ENCODE measurements at places on chromosomes 13 and 19. TPM values are rescaled to one million over a fixed set of nuclear protein-coding genes. Genes with fewer than 3 reads are reported as not detected.

The CD209 gene
- total RNA-seq = 13.4 TPM

The MTIF3 gene
- total RNA-seq = 39.4 TPM

The GJB2 gene
- total RNA-seq = 0.14 TPM

The ZSWIM4 gene
- 7.8 TPM for total RNA-seq

The MEIOSIN gene
- total RNA-seq = not detected

The ZNF790 gene
- 7.1 TPM for total RNA-seq

The RASAL3 gene
- total RNA-seq = 3.7 TPM

The FXYD1 gene
- total RNA-seq = 157 TPM

The CALR gene
- 855 TPM for total RNA-seq

The ERICH4 gene
- total RNA-seq = not detected

The CPAMD8 gene
- 6.3 TPM for total RNA-seq

The FFAR2 gene
- total RNA-seq = 1.8 TPM

The KCNC3 gene
- total RNA-seq = 0.90 TPM

The RASGRP4 gene
- total RNA-seq = 3.9 TPM

The C5AR1 gene
- 30.6 TPM for total RNA-seq

The LNX2 gene
- total RNA-seq = 7.6 TPM

The PRODH2 gene
- total RNA-seq = not detected

The SLC10A2 gene
- not detected for total RNA-seq

The ZSCAN18 gene
- 45.3 TPM for total RNA-seq

The PLK5 gene
- total RNA-seq = not detected

The ZNF709 gene
- total RNA-seq = 3.0 TPM

The TICAM1 gene
- 7.6 TPM for total RNA-seq

The IGFL3 gene
- total RNA-seq = not detected

The CCDC122 gene
- total RNA-seq = 9.9 TPM

The UBE2L5 gene
- 0.14 TPM for total RNA-seq

Data from posterior vena cava (tissue), 2 donors.